ENCODE measurements at places on chromosomes 13 and 19.
A peak's percentile ranks its signal among the peaks of the same experiment; 100 is the strongest.

DNA sequence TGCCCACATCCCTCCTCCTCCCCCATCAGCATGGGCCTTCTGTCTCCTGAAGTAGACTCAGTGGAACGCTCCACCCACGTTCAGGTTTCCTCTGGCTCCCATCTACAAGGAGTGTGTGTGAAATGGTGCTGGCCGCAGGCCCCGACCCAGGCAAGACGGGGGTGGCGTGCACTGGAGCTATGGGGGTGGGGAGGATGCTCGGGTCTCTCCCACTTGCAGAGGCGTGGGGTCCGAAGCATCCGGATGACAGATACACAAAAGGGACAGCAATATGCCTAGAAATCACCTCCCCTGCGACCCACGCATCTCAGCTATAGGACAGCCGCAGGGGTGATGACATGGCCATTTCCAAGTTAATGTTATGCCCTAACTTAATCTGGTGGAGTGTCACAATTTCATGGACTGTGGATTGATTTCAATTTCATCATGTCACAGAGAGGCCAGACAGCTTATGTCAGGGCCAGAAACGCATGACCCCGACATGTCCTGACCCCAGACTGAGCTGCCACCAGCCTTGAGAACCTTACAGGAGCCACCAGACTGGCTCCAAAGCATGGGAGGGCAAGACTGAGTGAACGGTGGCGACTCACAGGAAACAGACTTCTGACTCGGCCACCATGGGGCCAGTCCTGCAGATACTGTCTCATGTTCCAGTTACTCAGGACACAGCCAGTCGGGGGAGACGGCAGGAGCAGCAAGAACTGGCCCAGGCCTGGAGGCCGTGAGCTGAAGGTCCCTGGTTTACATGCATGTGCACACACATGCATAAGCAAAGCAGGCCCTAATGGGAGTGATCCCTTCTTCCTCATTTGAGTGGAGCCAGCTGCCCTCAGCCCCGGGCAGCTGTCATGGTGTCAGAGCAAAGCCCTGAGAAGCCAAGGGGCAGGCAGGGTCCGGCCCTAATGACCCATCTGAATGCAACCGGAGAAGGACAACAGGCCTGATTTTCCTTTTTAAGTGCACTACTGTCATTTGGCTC is 82.2 kb downstream of the SLC7A1 start:
- DNase-seq, result no peak

- no peak for DNase-seq
These were observed 32.7 kb upstream of the OR1M1 start for GRCh38 chr19:9054207-9054606.

- peak; percentile 7 for DNase-seq
These were observed 47.1 kb downstream of the TGDS start for GRCh38 chr13:94548821-94549231.

DNA sequence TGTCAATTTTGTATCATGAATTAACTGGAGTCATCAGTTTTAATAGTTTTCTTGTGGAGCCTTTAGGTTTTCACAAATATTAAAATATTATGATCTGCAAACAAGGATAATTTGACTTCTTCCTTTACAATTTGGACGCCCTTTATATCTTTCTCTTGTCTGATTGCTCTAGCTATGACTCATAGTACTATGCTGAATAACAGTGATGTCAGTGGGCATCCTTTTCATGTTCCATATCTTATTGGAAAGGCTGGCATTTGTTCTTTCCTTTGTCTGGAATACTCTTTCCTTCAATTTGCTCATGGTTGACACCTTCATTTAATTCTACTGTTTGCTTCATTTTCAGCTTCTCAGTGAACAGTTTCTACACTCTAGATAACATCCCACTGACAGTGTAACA is 1129.3 kb downstream of the SLITRK5 start:
- no peak for DNase-seq

GRCh38 chr13:27276188-27276587 is 5.6 kb downstream of the RASL11A start:
- peak; percentile 56 for DNase-seq

GRCh38 chr13:26071691-26072090 is 19.9 kb upstream of the SHISA2 start:
- no peak for DNase-seq

- no peak for DNase-seq
These were observed 193.1 kb downstream of the KCTD12 start for GRCh38 chr13:76693086-76693485.

GRCh38 chr13:51645761-51646670 is 61.8 kb downstream of the WDFY2 start:
- DNase-seq, result no peak

- peak; percentile 75 for DNase-seq
These were observed 3.1 kb upstream of the CTXN1 start for GRCh38 chr19:7928741-7929701.

GRCh38 chr13:110756219-110756631 is 42.7 kb downstream of the ING1 start:
- no peak for DNase-seq

- DNase-seq, result no peak
These were observed 103.4 kb downstream of the FRY start for GRCh38 chr13:32135056-32135390.

GRCh38 chr19:5695649-5696195 is 5.6 kb downstream of the RPL36 start:
- no peak for DNase-seq

DNA sequence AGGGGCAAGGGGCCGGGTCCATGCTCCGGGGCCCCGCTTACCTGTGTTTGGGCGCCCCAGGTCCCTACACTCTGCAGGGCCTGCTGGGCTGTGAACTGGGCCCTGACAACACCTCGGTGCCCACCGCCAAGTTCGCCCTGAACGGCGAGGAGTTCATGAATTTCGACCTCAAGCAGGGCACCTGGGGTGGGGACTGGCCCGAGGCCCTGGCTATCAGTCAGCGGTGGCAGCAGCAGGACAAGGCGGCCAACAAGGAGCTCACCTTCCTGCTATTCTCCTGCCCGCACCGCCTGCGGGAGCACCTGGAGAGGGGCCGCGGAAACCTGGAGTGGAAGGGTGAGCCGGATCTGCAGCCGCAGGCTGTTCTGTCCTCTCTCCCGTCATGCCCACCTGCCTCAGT is 1.7 kb downstream of the FCGRT start:
- DNase-seq, result no peak

GRCh38 chr13:110826861-110827672 is 87.8 kb downstream of the ANKRD10 start:
- no peak for DNase-seq

DNA sequence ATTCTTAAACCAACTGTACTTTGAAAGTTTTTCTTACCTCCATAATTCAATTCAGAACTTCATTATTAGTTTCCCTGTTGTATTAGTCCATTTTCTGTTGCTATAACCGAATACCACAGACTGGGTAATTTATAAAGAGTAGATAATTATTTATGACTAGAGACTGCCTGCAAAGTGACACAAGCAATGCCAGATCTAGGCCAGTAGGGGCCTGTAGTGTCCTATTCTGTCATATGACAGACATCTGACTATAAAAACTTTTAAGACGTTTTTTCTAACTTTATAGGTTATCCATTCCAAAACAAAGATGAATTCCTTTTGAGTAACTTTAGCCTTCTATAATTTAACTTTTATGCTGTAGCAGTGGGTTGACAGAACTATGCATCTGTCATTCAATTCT is 2783.8 kb downstream of the PCDH9 start:
- DNase-seq, result no peak

GRCh38 chr13:73401769-73402168 is 343.0 kb downstream of the KLF5 start:
- DNase-seq, result no peak

DNA sequence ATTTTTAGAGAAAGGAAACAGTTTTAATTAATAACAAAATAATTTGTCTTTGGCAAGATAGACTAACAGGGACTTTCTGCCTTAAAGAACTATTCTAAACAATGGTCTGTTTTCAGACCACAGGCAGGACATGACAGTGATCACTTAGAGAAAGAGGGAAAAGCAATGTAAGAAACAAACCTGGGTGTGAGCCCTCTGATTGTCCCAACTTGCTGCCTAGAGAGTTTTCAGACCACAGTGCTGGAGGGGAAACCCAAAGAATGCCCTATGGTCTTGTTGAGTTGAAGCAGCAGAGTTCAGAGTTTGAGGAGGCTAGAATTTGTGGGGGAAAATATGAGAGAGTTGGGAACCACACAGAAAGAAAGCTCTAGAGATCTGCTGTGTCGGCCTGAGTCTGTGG is 38.1 kb downstream of the DGKH start:
- no peak for DNase-seq

- no peak for DNase-seq
These were observed at the start of gene KIRREL2 for GRCh38 chr19:35856546-35857149. Gene KIRREL2 (plus strand): TSS chr19:35856911. CDS start chr19:35857120, 209 bp downstream.

DNA sequence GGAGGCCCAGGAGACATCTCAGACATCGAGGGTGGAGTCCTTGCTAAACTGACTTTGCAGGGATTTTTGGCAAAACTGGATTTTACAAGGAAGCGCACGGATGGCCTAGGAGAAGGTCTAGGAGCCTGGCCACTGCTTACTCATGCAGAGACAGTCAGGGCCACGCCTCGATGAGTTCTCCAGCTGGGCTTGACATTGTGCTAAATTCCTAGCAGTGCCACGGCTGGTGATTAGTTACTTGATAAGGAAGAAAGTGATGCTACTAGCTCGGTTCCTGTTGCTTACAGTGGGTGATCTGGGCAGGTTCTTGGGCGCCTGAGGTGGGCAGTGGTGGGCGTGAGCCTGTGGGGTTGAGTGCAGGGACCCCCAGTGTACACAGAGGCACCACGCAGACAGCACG is 143.4 kb downstream of the SOX1 start:
- no peak for DNase-seq

- peak; percentile 44 for DNase-seq
These were observed 3.2 kb downstream of the KLF16 start for GRCh38 chr19:1860042-1860775.
